ENCODE measurements at places on chromosomes 6 and 20. TPM values are rescaled to one million over a fixed set of nuclear protein-coding genes. Genes with fewer than 3 reads are reported as not detected.

MROH8 gene
- 1.5 TPM for total RNA-seq

ID1 gene
- total RNA-seq, result 204 TPM

CTNNBL1 gene
- total RNA-seq, result 28.9 TPM

WRNIP1 gene
- 48.3 TPM for total RNA-seq

CNKSR3 gene
- 9.1 TPM for total RNA-seq

EEF1E1 gene
- 85.9 TPM for total RNA-seq

MYB gene
- total RNA-seq, result 0.14 TPM

CGA gene
- not detected for total RNA-seq
